ENCODE measurements at places on chromosomes 11 and 22.

GRCh38 chr11:133570376-133570775 lies 38.1 kb upstream of the OPCML start:
- no peak for DNase-seq

DNA sequence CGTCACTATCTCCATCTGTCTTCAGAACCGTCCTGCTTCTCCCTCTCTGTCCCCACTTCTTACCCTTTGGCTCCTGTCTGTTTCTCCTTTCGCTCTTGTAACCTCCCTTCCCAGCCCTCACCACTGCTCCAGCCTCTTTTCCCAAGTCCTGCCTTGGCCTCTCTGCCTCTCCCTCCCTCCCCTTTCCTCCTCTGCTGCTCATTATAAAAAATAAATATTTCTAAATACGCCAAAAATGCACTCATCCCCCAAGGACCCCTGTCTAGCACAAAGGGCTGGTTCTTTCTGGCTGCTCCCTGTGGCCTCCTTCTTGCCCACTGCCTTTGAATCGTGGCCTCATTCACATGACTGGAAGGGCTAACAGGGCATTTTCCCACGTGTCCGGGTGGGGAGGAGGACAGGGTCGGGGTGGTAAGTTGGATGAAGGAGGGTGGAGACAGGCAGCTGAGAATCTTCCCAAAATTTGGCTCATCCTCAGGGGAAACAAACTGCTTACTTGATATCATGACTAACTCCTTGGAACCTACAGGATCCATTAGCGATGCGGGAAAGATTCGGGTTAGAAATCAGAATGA lies 26.4 kb upstream of the OAF start:
- no peak for DNase-seq

GRCh38 chr11:69423181-69423580 lies 58.3 kb upstream of the LINC01488 start:
- DNase-seq = no peak

DNA sequence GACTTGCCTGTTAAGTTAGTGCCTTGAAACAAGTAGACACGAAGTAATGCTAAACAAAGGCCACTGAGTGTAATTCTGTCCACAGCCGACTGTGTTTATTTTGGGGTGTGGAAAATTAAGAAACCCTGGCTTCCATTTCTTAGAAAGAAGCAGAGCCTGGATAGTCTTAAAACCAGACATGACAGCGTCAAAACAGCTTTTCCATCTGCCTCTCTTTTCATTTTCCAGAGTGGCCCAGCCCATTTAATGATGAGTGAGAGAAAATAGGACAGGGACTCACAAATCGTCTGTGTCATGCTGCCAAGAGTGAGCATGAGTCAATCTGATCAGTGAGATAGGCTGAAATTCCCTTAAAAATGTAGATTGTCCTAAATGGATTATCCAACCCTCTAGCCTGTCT lies 485.9 kb downstream of the JRKL start:
- DNase-seq = no peak

- no peak for DNase-seq
Measured at GRCh38 chr11:86514453-86514852, 139.8 kb downstream of the CCDC81 start.

- DNase-seq = no peak
Measured at GRCh38 chr11:119347242-119347641, 737 bp upstream of the MFRP start.

- DNase-seq = no peak
Measured at GRCh38 chr22:35020517-35020916, 45.4 kb upstream of the ISX start.

GRCh38 chr22:24155627-24156140 lies 25.6 kb upstream of the SUSD2 start:
- no peak for DNase-seq

DNA sequence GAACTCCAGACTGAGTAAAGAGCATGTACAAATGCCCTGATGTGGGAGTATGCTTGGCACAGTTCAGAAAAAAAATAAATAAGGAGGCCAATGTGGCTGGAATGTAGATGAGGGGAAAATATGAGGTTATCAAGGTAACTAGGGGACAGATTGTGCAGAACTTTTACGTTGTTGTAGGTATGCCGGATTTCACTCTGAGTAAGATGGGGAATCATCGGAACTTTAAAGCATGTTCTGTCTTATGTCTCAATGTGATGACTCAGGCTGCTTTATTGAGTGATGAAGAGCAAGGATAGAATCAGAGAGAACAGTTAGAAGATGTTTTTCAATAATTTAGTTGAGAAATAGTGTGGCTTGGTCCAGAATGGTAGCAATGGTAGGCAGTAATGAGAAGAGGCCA lies 130.4 kb downstream of the C11orf87 start:
- DNase-seq = no peak

DNA sequence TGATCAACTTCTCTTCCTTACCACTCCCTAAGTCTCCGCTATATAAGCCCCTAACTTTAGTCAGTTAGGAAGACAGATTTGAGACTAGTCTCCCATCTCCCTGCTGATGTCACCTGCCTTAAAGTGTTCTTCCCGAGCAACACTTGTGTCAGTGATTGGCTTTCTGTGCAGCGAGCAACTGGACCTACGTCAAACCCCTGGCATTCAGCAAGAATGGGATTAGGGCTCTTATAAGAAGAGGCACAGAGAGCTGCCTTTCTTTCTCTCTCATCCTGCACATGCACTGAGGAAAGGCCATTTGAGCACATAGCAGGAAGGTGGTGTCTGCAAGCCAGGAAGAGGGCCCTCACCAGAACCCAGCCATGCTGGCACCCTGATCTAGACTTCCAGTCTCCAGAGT lies 116.6 kb upstream of the THY1 start:
- DNase-seq = no peak

DNA sequence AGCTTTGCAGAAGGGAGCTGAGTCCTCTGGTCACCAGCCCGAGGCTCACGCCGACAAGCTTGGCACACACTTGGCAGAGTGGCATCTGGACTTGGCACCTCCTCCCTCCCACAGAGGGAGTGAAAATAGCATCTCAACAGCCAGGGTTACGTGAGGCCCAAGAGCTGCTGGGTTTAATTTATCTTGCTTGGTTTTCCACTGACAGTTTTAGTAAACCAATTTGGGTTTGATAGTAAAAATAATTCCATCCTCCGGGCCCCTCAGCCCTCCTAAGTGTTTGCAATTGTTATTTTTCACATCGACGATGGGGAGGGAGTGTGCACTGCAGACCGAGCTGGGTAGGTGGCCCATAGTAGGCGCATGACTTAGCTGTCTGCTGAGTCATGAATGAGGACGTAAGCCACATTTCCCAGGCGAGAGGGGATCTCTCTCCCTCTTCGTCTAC lies 107.6 kb upstream of the ASPHD2 start:
- DNase-seq = no peak

- DNase-seq = no peak
Measured at GRCh38 chr11:117663414-117663813, 133.6 kb downstream of the DSCAML1 start.
